ENCODE measurements at places on chromosomes 2 and 18.

GRCh38 chr2:120272763-120273481 is 20.3 kb downstream of the RALB start:
- DNase-seq, result no peak

DNA sequence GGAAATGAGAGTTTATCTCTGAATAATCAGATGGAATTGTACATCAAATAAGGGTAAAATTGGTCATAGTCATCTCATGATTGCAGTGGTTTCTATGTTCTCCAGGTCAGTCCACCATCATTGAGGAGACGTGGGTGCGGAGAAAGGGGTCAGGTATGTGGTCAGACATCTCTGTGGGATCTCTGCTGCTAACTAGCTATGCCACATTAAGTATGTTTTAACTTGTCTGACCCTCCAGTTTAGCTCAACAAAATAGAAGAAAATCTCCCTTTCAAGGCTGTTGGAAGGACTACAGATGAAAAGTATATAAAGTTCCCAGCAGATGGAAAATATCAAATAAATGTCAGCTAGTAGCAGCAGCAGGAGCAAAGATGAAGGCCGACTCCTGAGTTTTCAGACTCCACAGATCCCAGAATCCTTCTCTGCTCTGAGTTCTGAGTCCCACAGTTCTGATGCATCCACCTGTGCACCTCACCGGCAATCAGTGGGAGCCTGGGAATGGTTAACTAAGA is 106.6 kb upstream of the CYP1B1 start:
- no peak for DNase-seq

DNA sequence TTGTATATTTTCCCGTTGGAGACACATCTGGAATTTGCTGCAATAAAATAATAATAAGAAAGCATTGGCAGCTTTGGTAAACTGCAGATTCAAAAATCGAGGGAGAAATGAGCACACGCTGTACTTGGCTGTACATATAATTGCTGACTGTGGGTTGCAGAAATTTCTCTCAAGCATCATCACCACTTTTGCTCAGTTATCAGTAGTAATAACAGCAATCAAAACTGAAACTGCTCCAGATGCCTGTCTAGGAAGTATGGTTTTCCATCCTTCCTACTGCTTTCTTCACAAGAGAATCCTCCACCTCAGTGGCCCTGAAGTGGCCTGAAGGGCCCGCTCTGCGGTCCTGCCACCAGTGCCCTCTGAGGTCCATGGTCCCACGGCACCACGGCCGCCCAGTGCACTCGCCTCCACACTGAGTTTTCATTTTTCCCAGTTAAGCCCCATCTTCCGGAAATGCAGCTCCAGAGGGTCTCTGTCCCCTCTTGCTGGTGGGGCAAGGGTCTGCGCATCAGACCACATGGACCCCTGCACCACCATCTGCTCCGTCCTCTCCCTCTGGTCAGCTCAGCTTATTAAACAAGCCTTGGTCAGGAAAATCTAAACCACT is 3.9 kb downstream of the DUSP28 start:
- peak; percentile 12 for DNase-seq

GRCh38 chr2:6657855-6658254 is 207.9 kb downstream of the CMPK2 start:
- no peak for DNase-seq

- peak; percentile 75 for DNase-seq
Observed at GRCh38 chr2:203344667-203345066, 16.5 kb downstream of the ABI2 start.

- DNase-seq, result no peak
Observed at GRCh38 chr2:218471036-218471435, 52.1 kb downstream of the VIL1 start.

Measured in testis (tissue), 5 donors.